ENCODE measurements at places on chromosomes 3 and 15.

DNA sequence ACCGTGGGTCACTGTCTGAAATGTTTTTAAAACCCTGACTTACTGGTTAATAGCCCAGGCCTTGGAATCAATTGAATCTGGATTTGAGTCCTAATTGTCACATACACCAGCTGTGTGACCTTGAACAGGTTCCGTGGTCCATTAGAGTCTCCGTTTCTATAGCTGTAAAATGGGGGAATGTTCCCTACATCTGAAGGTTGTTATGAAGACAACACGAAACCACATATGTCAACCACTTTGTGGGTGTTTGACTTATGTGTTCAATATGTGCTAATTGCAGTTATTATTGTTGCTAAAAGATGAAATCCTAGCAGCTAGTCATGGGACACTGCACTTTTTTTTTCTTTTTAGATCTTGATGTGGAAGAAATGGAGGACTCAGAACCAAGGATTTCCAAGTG, 35.3 kb downstream of the ZBTB38 start:
- no peak for DNase-seq

DNA sequence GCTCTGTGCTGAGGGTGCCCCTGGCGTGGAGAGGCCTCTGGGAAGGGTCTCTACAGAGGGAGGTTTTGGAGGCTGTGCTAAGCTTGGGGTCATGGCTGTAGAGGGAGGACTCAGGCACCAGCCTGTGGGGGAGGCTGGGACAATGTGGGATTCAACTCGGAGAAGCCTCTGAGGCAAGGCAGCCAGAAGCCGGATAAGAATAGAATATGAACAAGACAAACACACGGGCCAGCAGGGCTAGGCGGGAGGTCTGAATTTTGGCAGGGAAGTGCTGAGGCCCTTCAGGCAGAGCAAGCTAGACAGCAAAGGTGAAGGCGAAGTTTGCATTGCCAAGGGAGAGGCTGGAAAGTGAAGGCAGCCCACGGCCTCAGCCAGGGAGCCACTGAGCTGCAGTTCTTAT, 612.1 kb upstream of the NR2F2 start:
- no peak for DNase-seq

GRCh38 chr3:114542359-114542758, 248.5 kb downstream of the TIGIT start:
- no peak for DNase-seq

DNA sequence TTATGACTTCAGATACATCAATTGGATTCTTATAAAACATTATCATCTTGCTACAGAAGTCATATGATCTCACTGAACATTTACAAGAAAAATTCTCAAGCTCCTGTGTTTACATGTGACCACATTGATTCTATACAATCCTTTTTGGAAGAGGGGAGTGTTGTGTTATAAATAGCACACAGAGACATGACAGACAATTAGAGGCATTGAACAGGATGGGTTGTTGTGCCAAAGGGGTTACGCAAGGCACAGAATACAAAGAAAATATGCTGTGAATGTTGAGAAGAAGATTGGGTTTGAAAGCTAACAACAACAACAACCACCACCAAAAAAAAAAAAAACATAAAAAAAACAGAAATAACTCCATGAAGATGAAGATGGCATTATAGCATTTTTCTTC, 32.5 kb upstream of the TBL1XR1 start:
- DNase-seq, result no peak

DNA sequence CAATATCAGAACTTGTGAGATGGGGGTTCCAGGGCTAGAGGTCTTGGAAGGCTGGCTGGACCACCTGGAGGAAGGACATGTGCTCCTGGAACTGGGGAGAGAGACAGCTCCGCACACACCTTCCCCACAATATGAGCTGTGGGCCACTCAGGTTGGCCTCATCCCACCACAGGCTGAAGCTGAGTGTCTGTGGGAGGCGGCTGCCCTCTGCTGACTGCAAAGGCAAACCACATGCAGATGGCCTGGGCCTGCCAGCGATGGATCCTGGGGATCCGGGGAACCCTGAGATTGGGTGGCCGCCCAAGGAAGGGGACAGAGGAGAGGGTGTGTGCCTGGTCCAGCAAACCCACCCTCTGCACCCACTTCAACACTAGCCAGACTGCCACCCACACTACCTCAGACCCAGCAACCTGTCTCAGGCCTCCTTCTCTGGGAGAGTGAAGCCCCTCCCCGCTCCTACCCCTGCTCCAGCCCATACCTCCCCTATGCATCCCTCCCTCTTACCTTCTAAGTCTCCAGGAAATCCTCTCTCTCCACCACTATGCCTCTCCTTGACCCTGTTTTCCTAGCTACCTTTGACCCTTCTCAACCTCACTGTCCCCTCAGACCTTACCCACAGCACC, 44.8 kb downstream of the CYP11A1 start:
- no peak for DNase-seq

All from stimulated activated CD8-positive, alpha-beta memory T cell treated with anti-CD3 and anti-CD28 coated beads, Interleukin-4, amount 100 ng/mL, for 4 hours (primary cell).